Neural progenitor cell (in vitro differentiated cells): ENCODE measurements at places on chromosomes 12 and 14. TPM values are rescaled to one million over a fixed set of nuclear protein-coding genes. Genes with fewer than 3 reads are reported as not detected.
A peak's percentile ranks its signal among the peaks of the same experiment; 100 is the strongest.

- H3K4me1 ChIP-seq, result no peaks in the 10 kb centered on the region
- DNase-seq, result no peak
- H3K27ac ChIP-seq, result no peak overlapping the region
- no peaks in the 10 kb centered on the region for H3K36me3 ChIP-seq
- no peaks in the 10 kb centered on the region for H3K27me3 ChIP-seq
These were observed 42.6 kb downstream of the SLCO1A2 start for GRCh38 chr12:21292111-21292510.

GRCh38 chr14:21016413-21017190 lies 8.3 kb downstream of the NDRG2 start:
- no peak for DNase-seq
- H3K27ac ChIP-seq, result no peak overlapping the region
- peaks cover 32% of the 10 kb centered on the region for H3K27me3 ChIP-seq
- H3K36me3 ChIP-seq, result no peaks in the 10 kb centered on the region
- H3K4me1 ChIP-seq, result no peaks in the 10 kb centered on the region
- no peak overlapping the region for H3K4me3 ChIP-seq

- H3K4me1 ChIP-seq, result peaks cover 18% of the 10 kb centered on the region
- DNase-seq, result peak; percentile 23
- H3K4me3 ChIP-seq, result no peak overlapping the region
- no peaks in the 10 kb centered on the region for H3K36me3 ChIP-seq
These were observed 120.9 kb downstream of the TMTC1 start for GRCh38 chr12:29662734-29663323.

KRT3 gene
- total RNA-seq, result not detected in 2 replicates
